ENCODE measurements at places on chromosomes 3 and 15. TPM values are rescaled to one million over a fixed set of nuclear protein-coding genes. Genes with fewer than 3 reads are reported as not detected.

LRRIQ4 gene
- polyA plus RNA-seq: not detected

CD200R1 gene
- polyA plus RNA-seq: 0.97 TPM

SST gene
- polyA plus RNA-seq: not detected

DNA sequence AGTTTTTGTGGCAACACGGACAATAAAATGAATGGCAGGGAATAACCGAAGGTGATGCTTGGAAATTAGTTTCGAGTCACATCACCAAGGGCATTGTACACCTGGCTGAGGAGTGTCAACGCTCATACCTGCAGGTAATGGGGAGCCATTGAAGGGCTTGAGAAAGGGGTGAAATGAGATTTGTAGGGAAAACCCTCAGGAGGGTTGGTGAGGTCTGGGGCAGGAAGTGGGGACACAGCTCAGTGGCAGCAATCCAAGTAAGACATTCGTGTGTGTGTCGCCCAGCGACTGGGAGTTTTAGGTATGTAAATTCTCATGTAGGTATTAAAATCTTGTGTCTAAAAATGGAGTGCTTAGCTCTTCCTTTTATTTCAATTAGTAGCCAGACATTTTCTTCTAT lies 14.3 kb downstream of the PARP14 start:
- no peak overlapping the region for H3K4me3 ChIP-seq
- peaks cover 1% of the 10 kb centered on the region for H3K36me3 ChIP-seq
- no peak overlapping the region for H3K27ac ChIP-seq
- H3K4me1 ChIP-seq: peaks cover 8% of the 10 kb centered on the region
- no peaks in the 10 kb centered on the region for H3K27me3 ChIP-seq

GRCh38 chr15:40267670-40268069 lies 15.2 kb downstream of the ANKRD63 start:
- H3K36me3 ChIP-seq: peaks cover 41% of the 10 kb centered on the region
- H3K27me3 ChIP-seq: no peaks in the 10 kb centered on the region
- H3K4me1 ChIP-seq: peaks cover 14% of the 10 kb centered on the region
- no peak overlapping the region for H3K27ac ChIP-seq
- DNase-seq: no peak

DNA sequence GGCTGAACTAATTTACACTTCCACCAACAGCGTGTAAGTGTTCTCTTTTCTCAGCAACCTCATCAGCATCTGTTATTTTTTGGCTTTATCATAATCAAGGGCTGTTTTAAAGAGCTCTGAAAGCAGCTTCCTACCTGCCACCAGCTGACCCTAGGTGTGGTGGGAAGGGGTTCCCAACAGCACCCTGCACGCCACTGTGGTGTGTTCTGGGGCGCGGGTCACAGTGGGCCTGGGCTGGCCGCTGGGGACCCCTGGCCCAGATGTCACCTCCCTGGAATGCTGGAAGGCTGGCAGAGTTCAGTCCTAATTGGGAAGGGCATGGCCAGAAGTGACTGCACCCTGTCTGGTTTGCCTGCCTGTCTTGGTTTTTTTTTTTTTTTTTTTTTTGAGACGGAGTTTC lies 82.2 kb downstream of the ASB7 start:
- no peaks in the 10 kb centered on the region for H3K36me3 ChIP-seq
- no peak for DNase-seq

GRCh38 chr15:80612118-80612823 lies 82.8 kb upstream of the ABHD17C start:
- H3K27ac ChIP-seq: no peak overlapping the region
- no peak for DNase-seq
- no peaks in the 10 kb centered on the region for H3K36me3 ChIP-seq
- H3K27me3 ChIP-seq: no peaks in the 10 kb centered on the region
- peaks cover 30% of the 10 kb centered on the region for H3K4me1 ChIP-seq
- no peak overlapping the region for H3K4me3 ChIP-seq

DNA sequence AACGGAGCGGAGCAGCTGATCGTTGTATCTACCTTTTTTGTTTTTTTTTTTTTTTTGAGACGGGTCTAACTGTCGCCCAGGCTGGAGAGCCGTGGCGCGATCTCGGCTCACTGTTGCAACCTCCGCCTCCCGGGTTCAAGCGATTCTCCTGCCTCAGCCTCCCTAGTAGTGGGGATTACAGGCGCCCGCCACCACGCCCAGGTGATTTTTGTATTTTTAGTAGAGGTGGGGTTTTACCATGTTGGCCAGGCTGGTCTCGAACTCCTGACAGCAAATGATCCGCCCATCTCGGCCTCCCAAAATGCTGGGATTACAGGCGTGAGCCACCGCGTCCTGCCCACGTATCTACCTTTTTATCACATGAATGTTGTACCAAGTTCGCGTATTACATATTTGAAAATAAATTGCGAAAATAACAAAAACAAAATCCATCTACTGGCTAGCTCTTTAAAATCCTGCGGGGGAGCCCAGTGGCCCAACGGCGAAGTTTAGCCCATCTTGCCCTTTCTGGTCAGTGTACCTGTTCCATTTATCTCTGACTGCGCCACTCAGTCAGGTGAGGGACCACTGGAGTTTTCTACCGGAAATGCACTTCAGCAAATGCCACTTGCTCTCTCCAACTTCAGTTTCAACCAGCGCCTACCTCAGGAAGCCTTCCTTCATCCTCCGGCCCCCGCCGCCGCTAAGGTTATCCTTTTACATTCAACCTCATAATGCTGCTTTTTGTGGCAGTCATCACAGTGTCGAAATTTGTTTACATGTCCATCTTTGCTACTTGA lies 1.2 kb upstream of the EIF3J start:
- peaks cover 12% of the 10 kb centered on the region for H3K36me3 ChIP-seq
- DNase-seq: no peak
- H3K27ac ChIP-seq: peak overlapping the region; percentile 94
- peak overlapping the region; percentile 89 for H3K4me3 ChIP-seq
- no peaks in the 10 kb centered on the region for H3K27me3 ChIP-seq

DNA sequence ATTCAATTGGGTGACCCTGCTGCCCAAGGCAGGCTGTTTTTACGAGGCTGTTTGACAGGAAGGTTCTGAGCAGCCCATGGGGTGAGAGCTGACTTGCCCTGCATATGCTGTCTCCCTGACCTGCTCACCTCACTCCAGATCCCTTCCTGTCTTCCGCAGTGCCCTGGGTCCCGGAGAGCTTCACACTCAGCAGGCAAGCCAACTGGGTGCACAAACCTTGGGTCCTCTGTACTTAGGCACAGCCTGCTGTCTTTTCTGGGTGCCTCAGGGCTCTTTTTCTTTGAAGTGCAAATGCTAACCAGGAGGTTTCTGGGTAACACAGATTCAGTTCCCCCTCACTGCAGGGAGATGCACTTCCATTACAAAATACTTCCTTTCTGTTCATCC lies 32.8 kb downstream of the ZXDC start:
- H3K27me3 ChIP-seq: no peaks in the 10 kb centered on the region
- no peaks in the 10 kb centered on the region for H3K4me1 ChIP-seq
- no peak for DNase-seq
- no peak overlapping the region for H3K27ac ChIP-seq
- H3K36me3 ChIP-seq: peaks cover 12% of the 10 kb centered on the region
- no peak overlapping the region for H3K4me3 ChIP-seq

DNA sequence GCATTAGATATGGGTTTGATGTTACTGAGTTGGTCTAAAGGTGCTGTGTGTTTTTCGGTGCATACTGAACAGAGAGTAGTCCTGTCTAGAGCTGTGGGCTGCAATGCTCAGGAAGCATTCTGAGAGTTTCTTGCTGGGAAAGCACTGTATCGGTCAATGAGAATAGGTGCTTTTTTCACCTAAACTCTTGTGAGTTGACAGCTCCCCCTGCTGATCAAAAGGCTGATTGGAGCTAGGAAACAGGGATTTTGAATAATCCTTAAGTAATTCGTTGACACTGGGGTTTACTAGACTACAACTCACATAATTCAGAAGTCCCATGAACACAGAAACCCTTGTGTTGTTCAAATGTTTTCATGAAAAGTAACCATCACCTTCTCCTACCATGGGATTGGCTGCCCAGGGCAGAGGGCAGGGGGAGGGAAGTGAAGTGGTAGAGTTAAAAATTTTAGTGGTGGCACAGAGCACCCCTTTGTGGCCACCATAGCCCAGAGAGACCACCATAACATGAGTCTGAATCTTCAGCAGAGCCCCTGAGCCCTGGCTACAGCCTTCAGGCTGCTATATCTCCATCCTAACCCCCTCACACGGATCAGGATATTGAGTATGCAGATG lies 13.0 kb upstream of the MANF start:
- no peaks in the 10 kb centered on the region for H3K36me3 ChIP-seq
- no peak for DNase-seq
- no peak overlapping the region for H3K27ac ChIP-seq
- H3K27me3 ChIP-seq: peaks cover 6% of the 10 kb centered on the region

DNA sequence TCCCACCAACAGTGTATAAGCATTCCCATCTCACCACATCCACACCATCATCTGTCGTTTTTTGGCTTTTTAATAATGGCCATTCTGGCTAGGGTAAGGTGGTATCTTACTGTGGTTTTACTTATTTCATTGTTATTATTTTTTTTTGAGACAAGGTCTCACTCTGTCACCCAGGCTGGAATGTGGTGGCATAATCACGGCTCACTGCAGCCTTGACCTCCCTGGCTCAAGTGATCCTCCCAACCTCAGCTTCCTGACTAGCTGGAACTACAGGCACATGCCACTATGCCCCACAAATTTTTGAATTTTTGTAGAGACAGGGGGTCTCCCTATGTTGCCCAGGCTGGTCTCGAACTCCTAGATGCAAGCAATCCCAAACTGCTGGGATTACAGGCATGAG lies 11.0 kb upstream of the CSRNP1 start:
- DNase-seq: no peak
- H3K27me3 ChIP-seq: no peaks in the 10 kb centered on the region
- H3K27ac ChIP-seq: no peak overlapping the region
- no peak overlapping the region for H3K4me3 ChIP-seq

MYZAP gene
- polyA plus RNA-seq: 1.3 TPM

WDR72 gene
- 0.01 TPM for polyA plus RNA-seq

DNA sequence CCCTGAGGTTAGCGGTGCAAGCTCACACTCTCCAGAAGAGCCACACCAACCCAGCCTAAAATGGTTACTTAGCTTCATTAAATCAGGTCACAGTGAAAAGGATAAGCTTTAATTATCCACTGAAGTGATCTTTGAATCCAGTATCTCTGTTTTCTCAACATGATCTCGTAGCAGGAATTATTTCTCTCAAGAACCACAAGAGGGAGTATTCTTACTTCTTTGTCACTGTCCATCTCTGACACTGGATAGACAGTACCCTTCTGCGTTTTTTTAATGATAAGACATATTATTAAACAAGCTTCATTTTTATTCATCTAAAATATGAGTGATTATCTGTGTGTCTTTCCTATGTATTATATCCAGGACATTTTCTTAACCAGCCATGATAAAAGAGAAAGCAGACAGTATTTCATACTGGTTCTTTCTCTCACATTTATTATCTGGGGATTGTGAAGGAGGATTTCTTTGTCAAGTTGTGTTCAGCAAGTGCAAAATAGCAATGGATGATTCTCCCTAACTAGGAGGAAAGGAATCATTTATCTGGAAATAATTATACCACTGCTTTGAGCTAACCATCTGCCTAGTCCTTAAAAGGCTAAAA lies 105.4 kb upstream of the CCDC54 start:
- H3K4me1 ChIP-seq: no peaks in the 10 kb centered on the region
- DNase-seq: peak; percentile 9
- H3K36me3 ChIP-seq: no peaks in the 10 kb centered on the region
- H3K4me3 ChIP-seq: no peak overlapping the region
- H3K27ac ChIP-seq: no peak overlapping the region

SPTSSB gene
- 2.3 TPM for polyA plus RNA-seq

DNA sequence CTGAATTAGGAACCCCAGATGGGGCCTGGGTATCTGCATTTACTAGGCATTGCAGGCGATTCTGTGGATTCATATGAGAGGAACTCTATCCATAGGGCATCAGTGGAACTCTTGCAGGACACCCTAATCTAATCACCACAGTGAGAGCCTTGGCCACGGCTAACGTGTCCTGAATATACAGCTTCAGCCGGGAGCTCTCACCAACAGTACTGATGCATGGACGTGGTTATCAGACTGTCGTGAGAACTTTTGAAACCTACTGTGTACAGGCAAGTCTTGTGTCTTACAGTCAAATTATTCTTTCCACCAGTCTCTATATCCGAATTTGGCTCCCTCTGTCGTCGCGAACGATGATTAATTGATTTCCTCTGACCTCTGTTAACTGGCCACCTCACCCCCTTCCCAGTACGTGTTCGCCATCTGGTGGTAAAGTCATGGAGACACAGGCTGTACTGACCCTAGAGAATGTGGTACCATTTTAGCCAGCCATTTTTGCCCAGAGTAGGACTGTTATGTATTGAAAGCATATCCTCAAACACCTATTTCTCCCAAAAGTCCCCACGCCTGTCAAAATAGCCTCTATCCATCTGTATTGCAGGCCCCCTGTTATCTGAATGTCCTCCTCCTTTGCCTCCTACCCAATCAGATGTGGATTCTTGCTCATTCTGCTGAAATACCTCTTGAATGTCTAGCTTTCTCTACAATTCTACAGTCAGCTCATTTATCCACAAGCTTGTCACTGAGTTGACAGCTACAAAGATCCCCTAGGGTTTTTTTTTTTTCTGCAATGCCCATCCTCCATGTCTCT lies 39.7 kb downstream of the GLDN start:
- no peaks in the 10 kb centered on the region for H3K27me3 ChIP-seq
- H3K36me3 ChIP-seq: no peaks in the 10 kb centered on the region
- no peaks in the 10 kb centered on the region for H3K4me1 ChIP-seq
- DNase-seq: peak; percentile 25

- no peak overlapping the region for H3K4me3 ChIP-seq
- DNase-seq: no peak
- no peaks in the 10 kb centered on the region for H3K36me3 ChIP-seq
- no peaks in the 10 kb centered on the region for H3K27me3 ChIP-seq
- no peak overlapping the region for H3K27ac ChIP-seq
These were observed 85.0 kb downstream of the ATP10A start for GRCh38 chr15:25778161-25778560.

DNA sequence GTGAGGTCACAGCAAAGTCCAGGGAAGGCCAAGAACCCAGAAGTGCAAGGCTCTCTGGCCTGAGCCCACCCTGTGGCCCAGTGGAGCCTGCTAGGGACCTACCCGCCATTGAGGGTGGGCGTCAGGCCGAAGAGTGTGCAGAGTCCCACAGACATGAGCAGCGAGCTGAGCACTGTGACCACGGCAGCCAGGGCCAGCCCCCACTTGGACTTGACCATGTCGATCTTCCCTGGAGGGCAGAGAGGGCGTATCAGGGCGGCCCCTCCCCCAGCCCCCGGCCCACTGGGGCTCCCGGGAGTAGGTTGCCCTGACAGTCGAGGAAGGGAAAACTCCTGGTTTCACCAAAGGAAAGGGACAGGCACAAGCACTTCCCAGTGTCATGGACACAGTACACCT lies 44.6 kb downstream of the PTPN23 start:
- H3K36me3 ChIP-seq: peaks cover 28% of the 10 kb centered on the region
- no peaks in the 10 kb centered on the region for H3K27me3 ChIP-seq
- no peak overlapping the region for H3K4me3 ChIP-seq
- H3K27ac ChIP-seq: no peak overlapping the region
- no peaks in the 10 kb centered on the region for H3K4me1 ChIP-seq

LMAN1L gene
- polyA plus RNA-seq: not detected

All from keratinocyte (primary cell).